ENCODE measurements at places on chromosomes 3 and 15.
A peak's percentile ranks its signal among the peaks of the same experiment; 100 is the strongest.

GRCh38 chr3:72953325-72953956, 43.2 kb upstream of the PPP4R2 start:
- peak; percentile 74 for DNase-seq

- DNase-seq, result no peak
These were observed 72.9 kb downstream of the BLM start for GRCh38 chr15:90790057-90790456.

DNA sequence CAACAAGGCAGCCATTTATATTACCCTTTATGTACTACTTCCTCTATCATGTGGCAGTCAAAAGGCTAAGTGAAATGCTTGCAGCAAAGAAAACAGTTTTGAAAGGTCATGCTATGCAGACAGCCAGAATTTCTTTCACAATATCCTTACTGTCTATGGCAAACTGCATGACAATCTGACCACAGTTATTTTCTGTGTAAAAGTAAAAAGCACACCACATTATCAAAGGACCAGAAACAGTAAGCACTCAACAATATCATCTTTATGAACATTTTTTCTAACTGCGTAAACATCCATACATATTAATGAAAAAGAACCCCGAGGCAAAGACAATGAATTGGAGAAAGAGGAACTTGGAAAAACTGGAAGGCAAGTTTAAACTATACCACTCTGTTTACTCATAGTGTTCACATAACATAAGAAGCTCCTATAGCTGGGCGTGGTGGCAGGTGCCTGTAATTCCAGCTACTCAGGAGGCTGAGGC, 47.9 kb downstream of the PIK3CB start:
- DNase-seq, result no peak

GRCh38 chr3:118842147-118842863, 192.3 kb downstream of the IGSF11 start:
- no peak for DNase-seq

DNA sequence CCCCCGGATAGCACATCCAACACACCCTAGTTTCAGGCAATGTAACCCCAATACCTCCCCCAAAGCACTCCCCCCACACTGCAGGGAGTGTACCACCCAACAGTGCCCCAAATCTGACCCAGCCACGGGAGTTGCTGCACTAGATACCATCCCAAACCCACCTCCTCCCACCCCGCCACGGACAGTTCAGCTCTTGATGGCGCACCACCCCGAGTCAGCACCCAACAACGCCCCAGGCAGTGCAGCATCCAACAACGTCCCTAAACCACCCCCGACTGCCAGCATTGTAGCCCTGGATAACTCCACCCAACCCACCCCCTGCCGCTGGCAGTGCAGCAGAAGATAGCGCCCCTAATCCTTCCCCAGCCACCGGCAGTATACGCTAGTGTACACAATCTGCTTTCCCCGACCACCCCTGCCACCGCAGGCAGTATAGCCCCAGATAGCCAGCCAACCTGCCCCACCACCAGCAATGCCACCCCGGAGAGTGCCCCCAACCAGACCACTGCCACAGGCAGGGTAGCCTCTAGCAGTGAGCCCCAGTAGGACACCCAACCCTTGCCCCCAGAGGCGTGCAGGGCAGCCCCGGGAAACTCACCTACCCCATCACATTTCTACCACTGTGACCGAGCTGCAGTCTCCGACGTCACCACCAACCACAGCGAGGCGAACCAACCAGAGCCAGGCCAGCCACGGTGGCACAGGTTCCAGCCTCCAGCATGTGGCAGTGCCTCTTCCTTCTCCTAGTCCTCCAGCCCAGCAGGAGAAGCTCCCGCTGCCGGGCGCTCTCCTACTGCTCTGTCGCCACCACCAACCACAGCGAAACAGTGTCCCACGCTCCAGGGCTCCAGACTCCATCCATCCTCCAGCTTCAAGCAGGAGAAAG, 178.1 kb downstream of the POTEB3 start:
- DNase-seq, result peak; percentile 41

DNA sequence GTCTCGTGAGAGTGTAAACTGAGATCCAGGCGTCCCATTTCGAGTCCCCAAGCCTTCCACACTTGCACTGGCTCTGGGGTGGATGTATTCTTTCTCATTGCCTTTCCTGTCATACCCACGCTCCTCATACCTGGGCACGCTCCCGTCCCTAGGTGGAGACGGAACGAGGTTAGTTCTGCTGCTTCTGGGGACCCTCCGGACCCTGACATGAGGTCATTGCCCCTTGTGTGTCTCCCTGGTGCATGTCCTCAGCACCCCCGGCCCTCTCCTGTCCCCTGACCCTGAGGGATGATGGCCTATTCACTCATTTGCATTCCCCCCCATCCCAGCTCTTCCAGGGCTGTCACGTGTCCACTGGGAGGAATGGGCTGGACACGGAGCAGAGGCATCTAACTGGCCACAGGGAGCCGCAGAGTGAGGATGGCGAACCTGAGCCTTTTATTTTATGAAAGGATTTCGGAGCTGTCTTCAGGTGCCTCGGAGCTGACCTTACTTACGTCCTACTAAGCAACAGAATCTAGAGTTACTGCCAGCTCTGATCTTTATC, 8.2 kb downstream of the NIPA1 start:
- no peak for DNase-seq

- no peak for DNase-seq
These were observed 25.3 kb upstream of the TMEM45A start for GRCh38 chr3:100467133-100467532.
